ENCODE measurements at places on chromosomes 3 and 15.
A peak's percentile ranks its signal among the peaks of the same experiment; 100 is the strongest.

GRCh38 chr3:73759297-73759711 lies 134.6 kb upstream of the PDZRN3 start:
- no peak for DNase-seq

GRCh38 chr3:191005790-191006189 lies 143.3 kb upstream of the GMNC start:
- DNase-seq = no peak

- no peak for DNase-seq
Observed at GRCh38 chr15:98682992-98683701, 34.8 kb downstream of the IGF1R start.

GRCh38 chr3:49856181-49857005 lies at the start of gene TRAIP:
Gene TRAIP (minus strand): TSS chr3:49856564. CDS start chr3:49856453, 111 bp downstream.
- DNase-seq = peak; percentile 98

DNA sequence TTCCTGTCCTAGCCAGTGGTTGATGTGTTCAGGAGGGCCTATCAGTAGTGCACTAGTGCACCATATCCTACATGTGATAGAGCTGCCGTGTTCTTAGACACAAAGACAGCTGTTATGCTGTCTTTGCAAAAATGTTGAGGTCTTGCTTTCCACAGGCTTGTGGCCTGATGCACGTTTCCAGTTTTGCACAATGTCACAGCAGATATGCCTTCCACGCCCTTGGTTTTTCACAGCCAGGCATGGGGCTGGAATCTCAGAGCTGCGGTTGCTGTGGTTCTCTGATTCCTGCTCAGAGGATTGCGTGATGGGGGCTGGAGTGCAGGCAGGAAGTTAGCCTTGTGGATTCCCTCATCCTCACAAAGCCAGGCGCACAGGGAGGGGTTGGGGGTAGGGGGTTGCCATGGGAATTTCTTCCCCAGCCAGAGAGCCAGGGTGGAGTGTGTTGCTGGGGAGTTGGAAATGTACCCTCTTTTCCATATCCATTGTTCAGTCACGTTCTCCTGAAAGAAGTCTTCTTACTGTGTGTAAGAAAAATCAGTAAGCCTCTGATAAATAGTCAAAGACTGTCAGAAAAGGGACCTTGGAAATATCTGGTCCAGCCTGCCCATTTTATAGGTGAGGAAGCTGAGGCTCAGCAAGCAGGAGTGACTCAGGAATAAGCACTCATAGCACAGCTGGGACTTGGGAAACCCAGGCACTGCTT lies 79.4 kb downstream of the SMAD3 start:
- peak; percentile 37 for DNase-seq

DNA sequence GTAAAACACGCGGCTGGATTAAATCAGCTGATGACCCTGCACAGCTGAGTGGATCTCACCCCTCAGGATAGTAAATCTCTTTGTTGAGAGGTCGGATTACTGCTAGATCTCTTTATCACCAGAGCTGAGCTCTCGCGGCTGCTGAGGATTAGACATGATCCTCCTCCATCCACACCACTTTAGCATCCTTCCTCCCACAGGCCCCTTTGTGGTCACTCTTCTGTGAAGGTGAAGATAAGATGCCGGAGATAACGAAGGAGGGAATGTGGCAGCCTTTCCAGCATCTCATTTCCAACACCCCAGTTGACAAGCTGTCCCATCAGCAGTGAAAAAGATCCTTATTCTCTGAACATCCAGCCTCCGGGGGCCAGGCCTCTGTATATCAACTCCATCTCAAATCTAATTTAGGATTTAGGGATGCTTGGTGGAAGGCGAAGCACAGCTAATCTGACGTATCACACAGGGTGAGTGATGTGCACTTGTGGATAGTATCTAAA lies 47.5 kb upstream of the SELENOK start:
- no peak for DNase-seq

- peak; percentile 31 for DNase-seq
Observed at GRCh38 chr3:141769221-141769894, 6.2 kb downstream of the GRK7 start.

GRCh38 chr15:39194106-39194830 lies 386.6 kb upstream of the THBS1 start:
- DNase-seq = no peak

DNA sequence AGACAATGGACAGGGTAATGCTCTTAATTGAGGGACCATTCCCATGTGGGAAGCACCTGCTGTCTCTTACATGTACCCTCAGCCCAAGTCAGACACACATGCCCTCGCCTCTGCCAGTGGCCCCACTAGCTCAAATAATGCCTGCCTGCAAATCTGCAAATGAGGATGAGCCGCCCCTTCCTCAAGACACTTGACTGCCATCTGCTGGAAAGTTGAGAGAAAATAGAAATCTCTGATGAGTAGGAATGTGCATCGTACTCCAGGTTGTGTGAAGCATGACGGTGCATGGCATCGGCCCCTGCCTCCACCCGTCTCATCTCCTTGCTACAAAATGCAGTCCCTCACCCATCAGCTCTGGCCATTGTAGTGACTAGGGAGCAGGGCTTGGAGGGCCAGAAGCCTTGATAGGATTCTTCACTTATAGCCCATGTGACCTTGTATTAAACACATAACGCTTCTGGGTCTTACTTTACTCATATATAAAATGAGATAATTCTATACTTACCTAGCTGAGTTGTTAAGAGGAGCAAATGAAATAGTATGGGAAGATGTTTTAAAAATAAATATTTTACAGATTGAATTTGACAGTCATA lies 6.3 kb upstream of the SCN5A start:
- DNase-seq = peak; percentile 67

GRCh38 chr3:158443632-158444031 lies 127.4 kb upstream of the MLF1 start:
- DNase-seq = no peak

GRCh38 chr3:132117642-132118041 lies 82.8 kb upstream of the CPNE4 start:
- no peak for DNase-seq

GRCh38 chr3:15783361-15783969 lies 14.3 kb downstream of the ANKRD28 start:
- peak; percentile 67 for DNase-seq

DNA sequence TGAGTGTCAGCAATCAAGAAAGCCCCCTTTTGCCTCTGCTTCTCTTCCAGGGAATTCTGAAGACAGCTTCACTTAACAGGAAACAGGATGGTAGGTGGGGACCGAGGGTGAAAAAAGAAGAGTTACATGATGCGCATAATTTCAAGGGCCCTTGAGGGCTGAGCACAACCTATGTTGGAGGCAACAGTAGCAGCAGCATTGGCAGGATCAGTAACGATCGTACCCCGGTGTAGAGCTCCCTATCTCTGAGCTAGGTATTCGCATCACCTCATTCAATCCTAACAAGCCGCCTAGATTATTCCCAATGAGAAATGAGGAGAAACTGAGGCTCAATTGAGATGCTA lies 432 bp upstream of the RAD54L2 start:
- peak; percentile 21 for DNase-seq

DNA sequence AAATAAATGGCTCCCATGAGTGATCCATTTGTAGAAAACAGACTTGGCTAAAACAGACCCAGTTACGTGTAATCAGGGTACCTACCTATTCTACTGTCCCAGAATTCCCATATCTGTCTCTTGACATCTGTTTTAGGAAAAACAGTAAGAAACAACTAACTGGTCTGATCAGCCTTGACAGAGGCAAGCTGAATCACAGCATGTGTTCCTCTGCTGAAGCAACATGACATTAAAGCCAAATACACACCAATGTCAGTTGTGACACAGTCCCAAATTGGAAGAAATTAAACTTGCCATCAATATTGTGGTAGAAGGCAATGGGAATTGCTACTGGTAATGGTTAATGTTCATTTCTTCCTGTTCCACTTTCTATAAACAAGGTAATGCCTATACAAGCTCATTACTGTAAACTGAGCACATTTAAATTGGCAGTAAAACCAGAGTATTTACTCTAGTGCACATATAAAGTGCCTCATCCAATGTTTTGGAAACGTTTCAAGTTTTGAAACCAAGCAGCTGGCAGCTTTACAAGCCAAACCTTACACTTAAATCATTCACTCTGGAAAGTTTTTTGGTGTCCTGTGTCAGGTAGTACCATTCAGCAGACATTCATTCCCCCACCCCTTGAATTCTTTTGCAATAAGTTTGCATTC lies 27.0 kb downstream of the ALDH1A2 start:
- DNase-seq = no peak

DNA sequence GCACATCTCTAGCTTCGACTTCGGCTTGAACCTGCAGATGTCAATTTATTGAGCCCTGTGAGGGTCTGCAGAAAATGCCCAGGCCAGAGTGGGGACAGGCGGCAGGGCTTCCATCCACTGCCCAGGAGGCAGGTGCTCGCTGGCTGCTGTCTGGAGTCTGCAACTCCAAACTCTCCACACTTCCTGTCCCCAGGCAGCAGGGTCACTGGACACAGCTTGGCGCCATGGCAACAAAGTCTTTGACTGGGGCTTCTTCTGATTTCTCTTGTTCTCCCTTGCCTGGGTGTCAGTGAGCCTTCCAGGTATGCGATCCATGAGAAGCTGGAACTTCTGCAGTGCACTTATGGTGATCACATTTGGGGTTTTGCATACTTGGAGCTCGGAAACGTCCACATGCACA lies 33.5 kb downstream of the SV2B start:
- DNase-seq = no peak

DNA sequence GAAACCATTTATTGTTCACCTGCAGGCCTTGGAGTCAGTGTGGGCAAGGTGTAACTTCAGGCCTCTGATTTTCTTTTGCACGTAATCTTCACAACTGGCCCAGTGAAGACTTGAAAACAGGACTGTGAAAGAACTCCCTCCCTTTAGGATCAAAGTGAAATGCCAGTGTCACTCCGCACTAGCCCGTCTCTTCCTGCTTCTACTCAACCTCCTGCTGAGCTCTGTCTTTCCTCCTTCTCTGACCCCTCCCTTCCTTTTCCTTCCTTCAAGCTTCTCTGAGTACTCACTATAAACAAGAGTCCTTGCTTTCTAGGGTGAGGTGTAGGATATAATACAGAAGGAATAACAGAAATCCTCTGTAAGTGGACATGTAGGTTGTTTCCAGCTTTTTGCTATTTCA lies 28.5 kb downstream of the TMEM41A start:
- DNase-seq = no peak

DNA sequence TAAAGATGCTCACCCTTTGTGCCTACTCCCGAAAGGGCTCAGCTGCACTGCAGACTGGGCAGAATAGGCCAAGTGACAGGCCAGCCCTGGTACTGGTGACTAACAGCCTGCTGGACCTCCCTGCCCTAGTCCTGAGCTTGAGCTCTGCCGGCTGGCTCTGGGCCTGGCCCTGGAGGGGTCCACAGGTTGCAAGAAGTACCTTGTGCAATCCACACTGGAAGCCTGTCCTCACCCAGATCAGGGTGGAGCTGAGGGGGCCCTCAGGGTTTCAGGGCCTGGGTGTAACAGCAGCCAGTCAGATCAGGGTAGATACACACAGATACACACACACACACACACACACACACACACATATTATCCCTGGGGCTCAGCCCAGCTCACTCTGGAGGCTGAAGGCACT lies 27.3 kb upstream of the PLA2G4D start:
- DNase-seq = peak; percentile 57

DNA sequence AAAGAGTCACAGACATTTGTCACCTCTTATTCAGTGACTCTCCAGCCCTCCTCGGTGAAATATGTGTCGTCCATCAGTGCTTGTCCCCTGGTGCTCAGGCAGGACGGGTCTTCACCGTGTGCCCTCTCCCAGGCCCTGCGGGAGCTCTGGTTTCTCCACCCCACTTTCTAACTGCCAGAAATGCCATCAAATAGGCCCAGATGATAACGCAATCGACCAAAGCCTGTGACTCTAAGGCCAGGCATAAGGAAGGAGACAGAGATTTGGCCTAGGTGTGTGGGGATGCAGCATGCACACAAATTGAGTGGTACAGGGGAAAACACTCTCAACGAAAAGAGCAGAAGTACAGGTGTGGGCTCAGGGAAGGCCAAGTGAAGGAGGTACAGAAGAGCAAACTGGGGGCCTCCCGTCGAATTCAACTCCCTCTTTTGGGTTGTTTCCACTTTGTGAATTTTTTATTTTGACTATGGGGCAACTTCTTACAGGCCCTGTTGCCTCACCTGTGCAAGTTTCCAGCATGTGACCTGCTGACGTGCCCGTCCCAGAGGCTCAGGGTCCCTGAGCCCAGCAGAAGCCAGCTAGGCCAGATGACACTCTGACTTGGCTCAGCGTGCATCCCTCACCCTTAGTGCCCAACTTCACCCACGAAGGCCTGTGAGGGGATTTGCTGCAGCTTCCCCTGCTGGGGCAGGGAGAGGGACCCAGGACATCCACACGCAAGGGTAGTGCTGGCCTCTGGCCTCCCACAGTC lies 4.7 kb downstream of the NUP210 start:
- DNase-seq = no peak

DNA sequence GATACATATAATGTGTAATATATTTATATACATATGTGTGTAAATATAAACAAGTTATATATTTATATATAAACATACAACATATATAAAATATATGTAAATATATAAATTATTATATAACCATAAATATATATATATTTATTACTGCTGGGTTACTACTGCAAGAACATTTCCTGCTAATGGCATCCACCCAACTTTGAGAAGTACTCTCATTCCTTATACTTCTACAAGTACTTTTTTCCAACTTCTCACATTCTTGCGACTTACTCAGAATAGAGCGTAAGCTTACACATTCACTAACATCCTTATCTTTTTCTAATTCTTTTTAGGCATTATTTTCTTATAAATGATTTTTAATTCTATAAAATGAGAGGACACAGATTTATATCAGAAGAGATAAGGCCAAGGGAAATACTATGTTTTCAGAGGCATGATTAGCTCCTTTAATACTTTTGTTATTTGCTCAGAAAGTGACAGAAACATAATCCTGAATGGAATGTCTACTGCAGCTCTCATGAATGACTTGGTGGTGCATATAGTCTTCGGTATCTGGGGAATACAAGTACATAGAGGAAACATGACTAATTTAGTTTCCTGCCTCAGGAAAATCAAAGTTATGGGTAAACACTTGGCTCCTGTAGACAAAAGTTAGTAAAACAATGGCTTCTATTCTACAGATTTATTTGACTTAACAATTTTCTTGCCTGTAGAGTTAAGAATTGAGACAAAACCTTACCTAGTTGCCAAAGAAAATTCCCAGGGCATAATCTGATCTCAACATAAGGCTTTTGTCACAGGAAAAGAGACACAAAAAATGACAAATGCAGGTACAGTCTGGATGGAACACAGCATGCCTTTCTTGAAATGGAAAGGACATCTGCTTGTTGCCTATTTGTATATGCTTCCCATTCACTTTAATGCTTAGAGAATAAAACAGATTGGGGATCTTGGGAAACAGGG lies 453.9 kb downstream of the SQOR start:
- no peak for DNase-seq

Measured in hematopoietic multipotent progenitor cell treated with erythropoietin and hydrocortisone succinate and interleukin-3 and kit ligand, for 6 days (in vitro differentiated cells).